Non-pigmented ciliary epithelial cell (primary cell): ENCODE measurements at places on chromosomes 12 and 14.

DNA sequence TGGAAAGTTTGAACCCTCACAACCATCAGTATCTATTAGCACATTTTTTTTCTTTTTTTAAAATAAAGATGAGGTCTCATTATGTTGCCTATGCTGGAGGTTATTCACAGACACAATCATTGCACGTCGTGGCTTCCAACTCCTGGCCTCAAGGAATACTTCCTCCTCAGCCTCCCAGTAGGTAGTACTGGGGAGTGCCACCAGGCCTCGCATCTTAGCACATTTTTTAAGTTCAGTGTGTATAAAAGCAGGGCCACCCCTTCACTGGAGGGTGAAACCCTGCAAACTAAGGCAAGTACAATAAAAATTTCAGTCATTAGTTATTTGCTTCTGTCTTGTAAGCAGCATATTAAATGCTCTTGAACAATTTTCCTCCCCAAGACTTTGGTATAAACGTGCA lies 114.2 kb upstream of the SINHCAF start:
- DNase-seq = no peak

GRCh38 chr12:121579981-121580868 lies 598 bp downstream of the KDM2B start:
- no peak for DNase-seq

DNA sequence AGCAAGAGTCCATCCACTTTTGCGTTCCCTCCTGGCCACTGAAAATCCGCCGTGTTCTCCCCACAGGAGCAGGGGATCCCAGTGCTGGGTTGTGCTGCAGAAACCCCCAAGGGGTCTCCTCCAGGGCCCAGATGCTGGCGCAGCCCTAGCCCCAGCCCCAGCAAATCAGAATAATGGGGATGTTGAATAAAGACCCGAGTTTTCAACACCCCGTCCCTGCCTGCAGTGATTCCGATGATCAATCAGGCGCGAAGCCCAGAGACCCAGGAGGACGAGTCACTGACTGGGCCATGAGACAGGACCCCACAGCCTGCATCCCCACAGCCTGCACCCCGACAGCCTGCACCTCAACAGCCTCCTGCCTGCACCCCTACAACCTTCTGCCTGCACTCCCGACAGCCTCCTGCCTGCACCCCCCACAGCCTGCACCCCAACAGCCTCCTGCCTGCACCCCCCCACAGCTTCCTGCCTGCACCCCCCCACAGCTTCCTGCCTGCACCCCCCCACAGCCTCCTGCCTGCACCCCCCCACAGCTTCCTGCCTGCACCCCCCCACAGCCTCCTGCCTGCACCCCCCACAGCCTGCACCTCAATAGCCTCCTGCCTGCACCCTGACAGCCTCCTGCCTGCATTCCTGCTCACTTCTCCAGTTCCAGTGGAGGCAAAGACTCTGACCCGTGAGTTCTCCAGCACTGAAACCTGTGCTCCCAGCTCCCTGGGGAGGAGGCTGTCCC lies 37.2 kb downstream of the TNFAIP2 start:
- DNase-seq = no peak

DNA sequence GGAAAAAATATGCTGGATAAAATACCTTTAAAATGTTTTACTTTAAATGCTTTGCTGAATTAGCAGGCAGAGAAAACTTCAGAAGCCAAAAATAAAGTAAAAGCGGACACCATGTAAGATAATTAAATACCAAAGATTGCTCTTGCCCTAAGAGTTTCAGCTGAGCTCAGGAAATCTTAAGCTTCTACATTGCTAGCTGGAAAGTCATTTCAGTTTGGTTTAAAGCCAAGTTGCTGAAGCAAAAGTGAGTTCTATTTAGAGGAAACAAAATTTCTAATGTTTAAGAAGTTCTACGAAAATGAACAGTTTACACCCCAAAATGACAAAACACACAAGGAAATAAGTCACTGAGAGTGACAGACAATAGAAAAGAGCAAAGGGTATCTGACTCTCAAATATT lies 310.0 kb downstream of the ADAMTS20 start:
- peak; percentile 37 for DNase-seq
